A673 (cell line): ENCODE measurements at places on chromosomes 2 and 18.

GRCh38 chr18:73924307-73924706, 223.3 kb downstream of the FBXO15 start:
- DNase-seq: no peak

- no peak for DNase-seq
Measured at GRCh38 chr2:219887870-219888269, 260.4 kb downstream of the SLC4A3 start.

GRCh38 chr18:26057344-26057773, 33.1 kb downstream of the SS18 start:
- DNase-seq: no peak

- DNase-seq: no peak
Measured at GRCh38 chr2:34045101-34045655, 446.1 kb upstream of the FAM98A start.

DNA sequence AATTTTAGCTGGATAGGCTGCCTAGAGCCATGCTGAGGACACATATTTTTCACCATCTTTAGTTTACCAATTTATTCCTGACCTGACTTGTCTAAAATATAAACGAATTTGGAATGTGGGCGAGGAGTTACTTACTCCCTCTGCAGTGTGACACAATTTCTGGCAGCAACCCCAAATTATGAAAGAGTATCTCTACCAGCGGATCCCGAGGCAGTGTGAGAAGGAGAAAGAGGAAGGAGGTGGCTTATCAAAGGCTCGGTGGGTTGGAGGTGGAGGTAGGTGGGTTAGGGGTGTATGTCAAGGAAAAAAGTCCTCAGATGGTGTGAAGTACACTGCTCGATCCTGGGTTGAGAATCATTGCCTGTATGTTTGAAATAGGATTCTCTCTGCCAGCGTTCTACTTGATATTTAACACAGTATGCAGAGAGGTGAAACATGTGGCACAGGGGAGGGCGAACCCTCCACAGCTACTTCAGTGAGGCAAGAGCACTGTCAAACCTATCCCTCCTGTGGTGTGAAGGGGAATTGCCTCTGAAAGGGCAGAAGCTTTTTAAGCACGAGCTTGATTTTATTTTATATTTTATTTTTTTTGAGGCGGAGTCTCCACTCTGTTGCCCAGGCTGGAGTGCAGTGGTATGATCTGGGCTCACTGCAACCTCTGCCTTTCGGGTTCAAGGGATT, 76.0 kb downstream of the RFTN2 start:
- DNase-seq: peak; percentile 55
